Inflammatory macrophage (primary cell): ENCODE measurements at places on chromosomes 6 and 20.

DNA sequence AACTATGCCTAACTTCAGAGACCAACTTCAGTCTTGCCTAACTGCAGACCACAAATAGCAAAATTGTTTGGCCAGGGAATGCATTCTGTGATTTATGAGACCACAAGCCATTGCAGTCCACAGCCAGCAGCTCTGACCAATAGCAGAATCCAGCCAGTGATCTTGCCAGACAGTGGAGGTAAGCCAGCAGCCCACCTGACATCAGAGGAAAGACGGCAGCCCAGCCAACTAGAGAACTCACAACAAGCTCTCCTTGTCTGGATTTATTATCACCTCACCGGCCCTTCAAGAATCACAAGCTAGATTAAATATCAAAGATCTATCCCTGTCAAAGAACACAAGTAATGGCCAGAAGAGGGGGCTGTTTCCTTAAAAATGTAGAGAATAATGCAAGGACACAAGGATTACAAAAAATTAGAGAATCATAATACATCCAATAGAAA, 66.5 kb upstream of the SLC35F1 start:
- peak; percentile 12 for DNase-seq

GRCh38 chr6:126926926-126927325, 191.5 kb upstream of the RSPO3 start:
- DNase-seq: no peak

DNA sequence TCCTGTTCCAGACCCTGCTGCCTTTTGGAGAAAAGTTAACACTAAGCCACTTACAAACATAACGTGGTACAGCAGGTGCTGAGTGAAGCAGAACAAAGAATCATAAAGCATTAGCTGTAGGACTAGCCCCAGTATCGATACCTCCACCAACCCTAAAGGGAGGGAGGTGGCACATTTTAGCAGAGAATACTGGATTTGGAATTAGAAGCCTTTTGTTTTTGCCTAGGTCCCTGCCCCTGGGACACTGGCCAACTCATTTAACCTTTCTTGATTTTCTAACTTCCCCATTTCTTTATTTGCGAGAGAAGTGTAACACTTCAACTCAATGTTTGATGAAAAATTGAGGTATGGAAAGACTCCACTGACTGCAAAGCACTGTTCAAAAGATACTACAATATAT, 93.5 kb downstream of the B3GAT2 start:
- DNase-seq: no peak

GRCh38 chr6:127516662-127517273, 2.4 kb downstream of the MTCL3 start:
- peak; percentile 29 for DNase-seq

GRCh38 chr20:33540427-33540826, 50.5 kb downstream of the CBFA2T2 start:
- DNase-seq: no peak

- no peak for DNase-seq
These were observed 54.8 kb downstream of the DSTN start for GRCh38 chr20:17624551-17625245.

DNA sequence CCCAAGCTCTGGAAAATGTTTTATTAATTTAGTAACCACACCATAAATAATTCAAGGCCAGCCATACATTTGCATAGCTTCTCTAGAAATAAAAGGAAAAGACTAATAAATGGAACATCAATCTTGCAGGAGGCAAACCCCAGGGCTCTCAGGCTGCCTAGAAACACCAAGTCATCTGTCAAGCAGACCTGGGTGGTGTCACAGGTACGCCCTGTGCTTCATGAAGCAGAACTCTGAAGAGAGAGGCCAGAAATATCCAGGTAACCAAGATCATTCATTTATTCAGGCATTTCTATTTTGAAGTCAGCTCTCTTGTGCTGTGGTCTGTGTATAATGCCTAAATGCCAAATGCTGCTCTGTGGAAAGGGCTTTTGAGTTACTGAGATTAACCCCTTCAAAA, 45.3 kb upstream of the ARMH2 start:
- no peak for DNase-seq

DNA sequence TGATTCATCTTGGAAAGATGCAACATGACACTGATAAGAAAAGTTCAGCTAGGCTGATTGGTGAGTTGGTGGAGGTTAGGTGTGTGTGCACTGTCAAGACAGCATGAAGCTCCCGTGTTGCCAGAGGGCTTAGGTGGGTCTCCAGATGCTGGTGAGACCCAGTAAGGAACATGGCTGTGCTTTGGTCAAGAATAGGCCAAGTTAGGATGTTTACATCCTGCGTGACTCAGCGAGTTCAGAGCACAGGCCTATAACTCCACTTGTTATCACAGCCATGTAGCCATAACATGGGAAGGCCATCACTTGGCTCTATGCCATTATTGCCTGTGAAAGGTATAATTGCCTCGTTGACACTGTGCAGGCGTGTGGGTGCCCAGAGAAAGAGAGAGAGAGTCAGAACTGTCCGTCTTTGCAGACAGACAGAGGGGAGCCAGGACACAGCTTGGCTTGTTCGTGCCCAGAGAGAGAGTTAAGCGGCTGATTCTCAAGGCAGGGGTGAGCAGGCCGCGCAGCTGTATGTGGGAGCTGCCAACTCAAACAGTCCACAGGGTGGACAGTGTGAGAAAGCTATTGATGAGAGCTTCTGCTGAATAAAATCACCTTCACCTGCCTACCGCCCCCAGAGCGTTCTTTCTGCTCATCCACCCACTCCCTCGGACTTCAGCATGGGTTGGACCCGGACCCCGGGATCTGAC, 43.5 kb downstream of the OR2B6 start:
- DNase-seq: no peak

DNA sequence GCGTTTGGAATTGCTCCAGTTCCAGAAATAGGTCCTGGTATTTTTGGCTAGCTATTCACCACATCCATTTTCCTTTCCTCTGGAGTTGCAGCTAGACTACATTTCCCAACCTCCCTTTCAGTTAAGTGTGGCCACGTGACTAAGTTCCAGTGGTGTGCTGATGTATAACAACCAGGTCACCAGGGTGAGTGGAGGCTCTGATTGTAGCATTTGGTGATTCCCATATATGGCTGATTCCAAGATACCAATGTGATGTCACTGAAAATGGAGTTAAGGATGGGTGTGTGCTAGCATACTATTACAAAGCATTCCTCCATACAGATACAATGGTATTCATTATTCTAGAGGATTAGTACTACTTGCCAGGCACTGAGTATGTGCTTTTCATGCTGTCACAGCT, 49.7 kb upstream of the STK35 start:
- no peak for DNase-seq

DNA sequence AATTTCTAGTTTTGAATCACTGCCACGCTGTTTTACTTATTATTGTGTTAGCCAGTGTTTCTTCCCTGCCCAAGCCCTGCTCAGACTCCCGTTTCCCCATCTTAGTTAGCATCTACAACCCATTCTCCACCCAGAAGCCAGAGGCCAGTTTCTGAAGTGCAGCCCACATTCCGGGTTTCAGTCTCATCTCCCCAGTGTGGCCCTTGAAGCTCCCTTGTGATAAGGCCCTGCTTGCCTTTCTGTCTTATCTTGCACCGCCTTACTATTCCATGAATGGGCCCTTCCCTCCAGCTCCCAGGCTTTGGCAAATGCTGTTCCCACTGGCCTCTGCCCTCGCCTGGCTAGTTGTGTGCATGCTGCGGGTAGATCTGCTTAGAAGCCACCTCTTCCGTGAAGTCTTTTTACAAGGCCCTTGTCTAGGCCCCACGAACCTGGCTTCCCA, 41.1 kb downstream of the TOX2 start:
- DNase-seq: no peak
